ENCODE measurements at places on chromosomes 12 and 14.

DNA sequence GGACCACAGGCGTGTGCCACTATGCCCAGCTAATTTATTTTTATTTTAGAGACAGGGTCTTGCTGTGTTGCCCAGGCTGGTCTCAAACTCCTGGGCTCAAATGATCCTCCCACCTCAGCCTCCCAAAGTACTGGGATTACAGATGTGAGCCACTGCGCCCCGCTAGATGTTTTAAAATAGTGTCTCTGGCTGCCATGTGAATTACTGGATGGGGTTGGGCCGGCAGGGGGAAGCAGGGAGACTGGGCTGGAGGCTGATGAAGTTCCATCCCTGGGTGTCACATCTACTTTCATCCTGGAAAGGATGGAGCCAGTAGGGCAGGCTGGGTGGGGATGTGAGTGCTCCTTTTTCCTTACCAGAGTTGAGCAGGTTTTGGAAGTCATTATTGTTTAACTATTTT, 46.1 kb downstream of the DNAH10 start:
- no peak for DNase-seq

- no peak for DNase-seq
Observed at GRCh38 chr12:66217342-66217917, 28.4 kb downstream of the IRAK3 start.

GRCh38 chr12:26832822-26833742, at the start of gene ITPR2:
Gene ITPR2, minus strand, starts transcription at chr12:26833194. Its CDS starts 413 bp downstream, at chr12:26832781.
- DNase-seq: peak; percentile 89

GRCh38 chr12:6635375-6635855, 344 bp downstream of the LPAR5 start:
- peak; percentile 29 for DNase-seq

DNA sequence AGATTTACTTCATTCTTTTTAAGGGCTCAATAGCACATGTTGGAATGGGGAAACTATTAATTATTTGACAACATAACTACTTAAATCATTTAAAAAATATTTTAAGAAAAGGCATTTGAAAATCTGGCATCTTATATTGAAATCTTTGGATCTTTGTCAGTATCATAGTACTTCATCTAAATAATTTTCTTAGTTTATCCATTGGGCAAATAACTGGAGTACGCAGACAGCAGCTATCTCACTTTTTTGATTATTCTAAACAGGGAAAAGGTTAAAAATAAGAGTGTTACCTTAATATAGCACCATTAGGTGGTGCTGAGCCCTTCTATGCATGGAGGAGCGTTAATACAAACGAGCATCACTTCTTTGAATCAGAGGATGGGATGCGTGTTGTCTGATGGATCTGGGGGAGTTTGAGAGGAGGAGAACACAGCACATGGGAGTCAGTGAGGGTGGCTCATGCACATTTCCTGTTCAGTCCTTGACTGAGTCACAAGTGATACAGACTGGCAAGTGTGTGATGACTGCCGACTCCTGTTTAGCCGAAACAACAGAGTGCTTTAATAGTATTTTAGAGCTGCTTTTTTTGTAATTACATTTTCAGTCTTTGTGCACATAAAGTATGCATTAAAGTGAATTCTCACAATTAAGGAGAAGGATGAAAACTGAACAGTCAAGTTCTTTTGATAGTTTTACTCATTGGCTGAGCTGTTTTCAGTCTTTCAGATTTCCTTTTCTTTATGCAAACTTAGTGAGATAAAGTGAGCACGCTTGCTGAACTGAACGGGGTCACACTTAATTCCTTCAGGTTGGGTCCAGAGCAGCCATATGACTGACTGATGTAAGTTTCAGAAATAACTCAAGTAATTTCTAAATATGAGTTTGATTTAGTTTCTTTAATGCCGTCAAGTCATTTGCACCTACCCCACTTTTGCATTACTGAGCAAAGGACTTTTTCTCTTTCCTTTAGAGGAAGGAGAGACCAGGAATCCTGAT, 92.7 kb downstream of the DIP2B start:
- DNase-seq: peak; percentile 46

- DNase-seq: no peak
Observed at GRCh38 chr14:52094546-52095271, 25.9 kb upstream of the NID2 start.

- no peak for DNase-seq
Observed at GRCh38 chr14:21467616-21468015, 9.1 kb downstream of the RAB2B start.

DNA sequence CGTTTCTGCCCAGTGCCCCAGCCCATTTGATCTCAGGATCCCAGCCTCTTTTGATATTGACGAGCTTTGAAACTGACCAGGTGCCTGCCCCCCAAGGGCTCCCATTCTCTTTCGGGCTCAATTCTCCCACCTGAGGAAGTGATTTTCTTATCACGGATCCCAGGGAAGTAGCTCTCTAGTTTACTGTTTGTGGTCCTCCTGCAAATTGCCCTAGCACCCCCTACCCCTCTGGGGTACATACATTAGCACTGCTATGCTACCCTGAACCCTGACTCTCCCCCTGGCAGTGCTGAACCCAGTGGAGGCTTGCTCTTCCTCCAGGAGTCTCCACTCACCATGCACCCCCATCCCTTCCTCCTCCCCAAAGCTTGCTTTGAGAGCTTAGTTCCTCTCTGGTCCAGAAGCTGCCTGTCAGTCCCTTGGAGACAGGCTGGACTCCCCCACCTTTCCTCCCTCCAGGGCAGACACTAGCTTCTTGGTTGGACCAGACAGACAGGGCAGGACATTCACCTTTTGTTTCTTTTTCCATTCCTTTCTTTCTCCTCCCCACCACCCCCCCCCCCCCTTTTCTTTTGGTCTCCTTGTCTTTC, 4.4 kb upstream of the TBX3 start:
- no peak for DNase-seq

- no peak for DNase-seq
Observed at GRCh38 chr14:77052281-77053044, 24.0 kb upstream of the IRF2BPL start.

GRCh38 chr12:63305901-63306875, 155.2 kb upstream of the AVPR1A start:
- DNase-seq: no peak

GRCh38 chr14:62301911-62302310, 539.7 kb downstream of the SNAPC1 start:
- DNase-seq: no peak

GRCh38 chr12:31737345-31737744, 8.5 kb upstream of the AMN1 start:
- no peak for DNase-seq

GRCh38 chr14:92932448-92933395, 9.8 kb downstream of the CHGA start:
- no peak for DNase-seq

GRCh38 chr12:56118688-56119357, 757 bp downstream of the ZC3H10 start:
- DNase-seq: no peak

DNA sequence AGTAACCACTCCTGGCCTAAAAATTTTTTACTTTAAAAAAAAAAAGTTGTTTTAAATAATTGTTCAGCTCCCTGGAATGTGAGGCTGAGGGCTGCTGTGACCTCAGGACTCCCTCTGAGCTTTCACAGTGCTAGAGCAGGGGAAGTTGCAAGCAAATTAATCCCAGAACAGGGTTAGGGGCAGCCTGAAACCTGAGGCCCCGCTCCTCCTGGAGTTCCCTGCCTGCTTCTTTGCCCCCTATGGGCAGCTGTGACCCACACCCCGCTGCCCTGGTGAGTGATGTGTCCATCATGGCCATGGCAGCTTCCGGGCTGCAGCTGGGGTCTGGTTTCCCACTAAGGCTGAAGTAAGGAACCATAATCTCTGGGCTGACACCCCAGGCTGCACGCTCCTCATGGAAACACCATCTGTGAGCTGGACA, 9.5 kb downstream of the RITA1 start:
- no peak for DNase-seq

- DNase-seq: no peak
Observed at GRCh38 chr12:96883571-96883970, 23.5 kb upstream of the NEDD1 start.

DNA sequence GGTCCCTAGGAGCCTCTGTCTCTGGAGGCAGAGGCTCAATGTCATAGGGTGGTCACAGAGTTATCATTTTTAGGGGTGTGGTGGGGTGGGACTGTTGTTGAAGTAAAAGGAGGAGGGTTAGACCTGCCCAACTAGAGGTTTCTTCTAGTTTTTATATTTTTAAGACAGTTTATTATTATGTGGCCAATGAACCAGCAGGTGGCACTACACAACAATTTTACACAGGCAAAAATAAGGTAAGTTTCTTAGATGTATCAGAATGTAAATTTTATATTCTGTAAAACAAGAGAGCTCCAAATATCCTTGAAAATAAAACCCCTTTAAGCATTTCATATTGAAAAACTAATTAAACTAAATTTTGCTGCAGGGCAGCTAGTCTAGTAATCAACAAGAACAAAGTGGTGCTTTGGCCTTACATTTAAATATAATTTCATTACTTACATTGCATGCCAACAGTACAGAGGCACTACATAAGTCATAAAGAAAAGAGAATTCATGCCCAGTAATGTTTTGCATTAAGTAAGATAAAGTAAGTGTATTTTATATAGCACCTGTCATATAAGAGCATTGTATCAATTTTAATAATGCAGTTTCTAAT, 22.2 kb upstream of the OVCH1 start:
- DNase-seq: peak; percentile 9

GRCh38 chr14:63995285-63995684, 142.5 kb downstream of the SYNE2 start:
- DNase-seq: no peak

- DNase-seq: no peak
Observed at GRCh38 chr14:96380735-96381134, 11.2 kb upstream of the AK7 start.

DNA sequence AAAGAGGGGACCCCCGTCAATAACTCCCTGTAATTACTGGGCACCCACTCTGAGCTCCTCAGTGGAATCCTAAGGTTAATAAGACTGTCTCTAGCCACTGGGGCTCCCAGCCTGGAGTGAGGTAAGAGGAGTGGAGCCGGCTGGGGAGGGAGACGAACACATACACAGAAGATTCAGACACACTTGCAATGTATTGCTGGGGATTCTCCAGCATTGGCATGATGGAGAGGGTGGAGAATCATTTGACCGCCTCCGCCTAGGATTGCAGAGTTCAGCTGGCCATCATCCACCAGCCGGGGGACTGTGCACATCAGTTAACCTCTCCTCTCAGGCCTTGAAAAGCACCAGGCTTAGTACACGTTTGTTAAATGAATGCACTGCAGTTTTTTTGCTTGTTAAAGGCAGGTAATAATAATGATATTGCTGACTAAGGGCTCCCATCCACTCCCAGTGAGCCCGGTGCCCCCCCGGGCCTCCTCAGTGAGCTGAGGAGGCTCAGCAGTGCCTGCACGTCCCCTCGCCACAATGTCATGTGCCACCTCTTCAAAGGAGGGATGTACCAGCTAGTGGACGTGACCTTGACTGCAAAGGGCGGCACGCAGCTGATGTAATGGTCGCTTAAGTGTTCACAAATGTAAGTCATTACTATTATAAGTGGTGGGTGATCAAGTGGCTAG, 20.3 kb upstream of the FAIM2 start:
- DNase-seq: no peak

DNA sequence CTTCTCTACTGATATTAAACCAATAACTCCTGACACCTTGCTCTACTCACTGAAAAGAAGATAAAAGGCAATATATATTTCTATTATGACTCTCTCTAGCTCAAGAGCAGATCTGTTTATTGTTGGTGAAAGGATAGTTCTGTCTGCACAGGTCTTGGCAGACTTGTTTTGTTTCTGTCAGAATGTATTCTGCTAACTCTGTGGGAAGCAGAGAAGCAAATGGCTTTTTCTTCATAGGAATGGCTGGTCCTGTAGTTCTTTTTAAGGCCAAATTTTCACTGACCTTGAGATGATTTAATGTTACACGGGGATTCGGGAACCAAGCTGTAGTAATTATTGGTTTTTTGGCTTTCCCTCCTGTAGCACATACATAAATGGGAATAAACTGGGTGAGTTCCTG, 512.1 kb downstream of the DIO2 start:
- no peak for DNase-seq

- DNase-seq: no peak
Observed at GRCh38 chr12:116332705-116333380, 55.4 kb upstream of the MED13L start.

DNA sequence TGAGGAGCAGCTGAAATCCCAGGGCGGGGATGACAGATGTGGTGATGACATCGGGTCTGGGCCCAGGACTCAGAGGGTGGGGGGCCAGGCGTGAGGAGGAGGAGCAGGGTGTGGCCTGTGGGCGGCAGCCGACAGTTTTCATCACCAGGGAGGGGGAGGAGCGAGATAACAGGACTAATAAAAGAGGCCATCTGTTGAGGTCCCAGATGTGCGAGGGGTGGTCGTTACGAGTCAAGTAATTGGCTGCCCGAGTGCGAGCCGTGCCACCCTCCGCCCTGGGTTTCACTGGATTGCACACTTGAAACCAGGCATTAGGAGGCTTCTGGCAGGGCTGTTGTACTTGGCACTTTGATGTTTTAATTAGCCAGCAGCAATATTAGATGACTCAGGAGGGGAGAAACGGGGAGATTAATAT, 67.2 kb downstream of the NOS1 start:
- no peak for DNase-seq

GRCh38 chr14:68345738-68346137, 447.1 kb downstream of the ZFP36L1 start:
- no peak for DNase-seq

DNA sequence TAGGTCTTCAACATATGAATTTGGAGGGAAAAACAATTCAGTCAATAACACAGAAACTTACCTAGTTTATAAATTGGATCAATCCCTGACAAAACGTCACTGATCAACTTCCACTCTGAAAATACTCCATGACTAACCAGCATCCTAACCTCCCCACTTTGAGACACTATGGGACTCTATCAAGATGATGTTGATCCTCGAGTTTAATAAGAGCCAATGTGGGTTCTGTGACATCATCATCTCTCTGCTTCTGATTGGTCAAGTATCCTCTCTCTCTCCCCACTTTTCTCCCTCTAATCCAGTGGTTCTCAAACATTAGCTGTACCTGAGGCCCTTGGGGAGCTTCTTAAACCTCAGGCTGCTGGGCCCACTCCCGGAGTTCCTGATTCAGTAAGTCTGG, at the start of gene SMCO2:
TSS of gene SMCO2 (plus strand) at position 301 of the 400 bp plus-strand sequence. CDS start 23,896 bp downstream, outside the sequence.
- DNase-seq: no peak

Data from CD4-positive, alpha-beta T cell treated with Interleukin-6 at 100 ng/mL for 8 hours (primary cell).